ENCODE measurements at places on chromosomes 4 and X.

GRCh38 chrX:71941145-71941544 lies 30.5 kb downstream of the NHSL2 start:
- no peak for DNase-seq

GRCh38 chrX:29617725-29618124 lies 597.6 kb upstream of the MAGEB2 start:
- DNase-seq: no peak

DNA sequence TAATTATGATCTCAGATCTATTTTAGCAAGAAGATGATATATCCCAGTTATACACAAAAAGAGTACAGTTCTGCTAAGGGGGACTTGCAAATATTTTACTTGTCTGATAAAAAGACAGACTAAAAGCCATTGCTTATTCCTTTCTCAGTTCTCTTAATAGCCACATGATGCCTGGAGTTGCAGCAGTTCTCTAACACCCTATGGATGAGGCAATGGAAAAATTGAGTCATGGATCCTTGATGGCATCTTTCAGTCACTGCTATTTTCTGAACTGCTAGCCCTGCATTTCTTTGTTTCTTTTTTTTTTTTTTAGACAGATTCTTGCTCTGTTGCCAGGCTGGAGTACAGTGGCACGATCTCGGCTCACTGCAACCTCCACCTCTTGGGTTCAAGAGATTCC lies 1956.7 kb downstream of the C4orf33 start:
- no peak for DNase-seq

DNA sequence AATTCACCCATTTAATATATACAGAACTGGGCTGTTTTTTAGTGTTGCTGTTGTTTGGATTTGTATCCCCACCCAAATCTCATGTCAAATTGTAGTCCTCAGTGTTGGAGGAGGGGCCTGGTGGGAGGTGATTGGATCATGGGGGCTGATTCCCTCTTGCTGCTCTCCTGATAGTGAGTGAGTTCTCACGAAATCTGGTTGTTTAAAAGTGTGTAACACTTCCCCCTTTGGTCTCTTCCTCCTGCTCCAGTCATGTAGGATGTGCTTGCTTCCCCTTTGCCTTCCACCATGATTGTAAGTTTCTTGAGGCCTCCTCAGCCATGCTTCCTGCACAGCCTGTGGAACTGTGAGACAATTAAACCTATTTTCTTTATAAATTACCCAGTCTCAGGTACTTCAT lies 141.6 kb upstream of the AADAT start:
- DNase-seq: no peak

DNA sequence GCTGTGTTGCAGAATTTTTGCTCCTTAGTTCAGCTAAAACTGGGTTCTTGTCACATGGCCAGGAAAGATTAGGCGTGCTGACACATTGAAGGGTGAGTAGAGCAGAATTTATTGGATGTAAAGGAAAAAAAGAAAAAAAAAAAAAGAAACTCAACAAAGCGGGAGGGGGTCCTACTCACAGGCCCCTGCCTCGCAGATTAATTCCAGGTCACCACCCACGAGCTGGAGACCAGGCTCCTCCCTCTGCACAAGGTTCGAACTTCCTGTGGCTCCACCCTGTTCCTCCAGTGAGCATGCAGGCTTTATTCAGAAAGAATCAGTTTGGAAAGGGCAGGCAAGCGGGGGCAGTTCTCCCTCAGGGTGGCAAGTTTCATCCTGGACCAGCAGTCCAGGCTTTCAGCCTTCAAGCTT lies 17.1 kb downstream of the MGST2 start:
- DNase-seq: no peak

GRCh38 chrX:96655947-96656623 lies 28.6 kb upstream of the DIAPH2 start:
- no peak for DNase-seq

DNA sequence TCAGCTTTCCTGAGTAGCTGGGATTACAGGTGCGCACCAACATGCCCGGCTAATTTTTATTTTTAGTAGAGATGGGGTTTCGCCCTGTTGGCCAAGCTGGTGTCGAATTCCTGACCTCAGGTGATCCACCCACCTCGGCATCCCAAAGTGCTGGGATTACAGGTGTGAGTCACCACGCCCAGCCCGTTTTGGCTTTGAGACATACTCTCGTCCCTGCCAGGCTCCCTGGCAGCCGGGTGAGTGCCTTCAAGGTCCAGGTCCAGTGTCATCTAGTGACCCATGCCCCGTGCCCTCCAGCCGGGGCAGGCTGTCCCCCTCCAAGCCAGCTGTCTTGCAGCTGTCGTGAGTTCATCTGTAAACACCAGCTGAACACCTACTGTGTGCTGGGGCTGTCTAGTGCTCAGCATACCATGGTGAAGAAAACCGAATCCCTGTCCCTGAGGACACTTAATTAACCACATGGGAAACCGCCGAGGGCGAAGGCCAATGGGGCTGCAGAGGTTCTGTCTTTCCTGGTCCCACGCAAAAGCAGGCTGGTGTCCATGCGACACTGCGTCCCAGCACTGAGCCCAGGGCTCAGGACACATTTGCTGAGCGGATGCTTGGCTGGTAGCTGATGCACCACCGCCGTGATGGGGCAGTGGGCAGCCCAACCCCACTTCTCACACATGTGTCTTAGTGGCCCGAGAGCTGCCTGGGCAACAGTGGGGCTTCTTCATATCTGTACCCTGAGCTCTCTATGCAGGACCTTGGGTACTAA lies 21.9 kb downstream of the NSG1 start:
- no peak for DNase-seq

- no peak for DNase-seq
These were observed 59.4 kb upstream of the NAP1L5 start for GRCh38 chr4:88757067-88757466.

DNA sequence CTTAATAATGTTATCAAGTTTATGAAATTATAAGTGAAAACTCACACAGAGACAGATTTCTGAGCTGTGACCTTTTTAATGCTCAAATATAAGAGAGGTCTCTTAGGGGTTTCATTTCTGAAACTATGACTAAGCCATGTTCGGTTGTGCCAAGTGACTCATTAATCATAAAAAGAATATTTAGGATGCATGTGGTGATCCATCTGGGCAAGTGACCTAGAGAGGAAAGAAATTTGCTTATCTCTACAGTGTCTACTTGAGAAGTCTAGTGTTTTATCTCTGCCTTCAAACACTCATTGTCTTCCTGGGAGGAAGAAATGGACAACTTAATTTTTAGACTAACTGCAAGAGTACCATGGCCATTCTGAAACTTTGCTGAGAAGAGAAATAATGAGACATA lies 545.3 kb upstream of the GRID2 start:
- peak; percentile 42 for DNase-seq

GRCh38 chrX:110588853-110589252 lies 206.8 kb downstream of the CHRDL1 start:
- no peak for DNase-seq

DNA sequence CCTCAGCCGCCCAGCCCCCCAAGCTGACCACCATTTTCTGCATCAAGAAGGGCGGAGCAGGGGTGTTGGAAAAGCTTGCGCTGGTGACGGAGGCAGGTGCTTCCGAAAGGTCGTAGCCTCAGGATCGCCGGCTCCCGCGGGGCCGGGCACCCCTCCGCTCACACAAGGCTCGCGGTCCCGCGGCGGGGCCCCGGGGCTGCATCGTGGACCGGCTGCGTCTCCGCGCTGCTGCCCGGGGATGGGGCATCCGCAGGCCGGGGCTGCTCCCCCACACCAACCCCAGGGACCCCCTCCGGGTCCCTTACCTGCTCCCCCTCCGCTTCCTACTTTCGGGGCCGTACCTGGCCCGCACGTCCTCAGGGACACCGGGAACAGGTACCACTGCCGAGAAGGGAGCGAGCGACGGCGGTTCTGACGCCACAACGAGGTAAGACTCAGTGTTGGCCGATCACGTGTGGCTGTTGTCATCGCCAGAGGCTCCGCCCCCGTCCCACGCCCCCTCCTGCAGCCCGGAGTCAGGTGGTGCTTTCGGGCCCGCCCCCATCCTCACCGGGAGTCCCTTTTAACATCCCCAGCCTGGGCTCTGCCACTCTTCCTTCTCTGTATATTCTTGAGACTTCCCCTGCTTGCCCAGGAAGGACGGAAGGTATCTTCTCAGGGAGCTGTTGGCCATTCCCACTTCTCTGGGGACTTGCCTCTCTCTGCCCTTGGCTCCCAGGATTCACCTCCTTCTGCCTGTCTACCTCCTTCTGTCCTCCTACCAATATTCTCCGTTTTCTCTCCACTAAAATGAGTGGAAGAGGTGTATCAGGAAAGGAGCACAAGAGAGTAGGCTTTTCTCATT lies at the start of gene BEX2:
Gene BEX2, minus strand, starts transcription at position 436 of the 844 bp plus-strand sequence. CDS start 1,014 bp downstream, outside the sequence.
- no peak for DNase-seq

GRCh38 chr4:88570001-88570400 lies 22.3 kb upstream of the HERC3 start:
- DNase-seq: no peak

GRCh38 chrX:2723286-2723879 lies 28.5 kb upstream of the XG start:
- no peak for DNase-seq

DNA sequence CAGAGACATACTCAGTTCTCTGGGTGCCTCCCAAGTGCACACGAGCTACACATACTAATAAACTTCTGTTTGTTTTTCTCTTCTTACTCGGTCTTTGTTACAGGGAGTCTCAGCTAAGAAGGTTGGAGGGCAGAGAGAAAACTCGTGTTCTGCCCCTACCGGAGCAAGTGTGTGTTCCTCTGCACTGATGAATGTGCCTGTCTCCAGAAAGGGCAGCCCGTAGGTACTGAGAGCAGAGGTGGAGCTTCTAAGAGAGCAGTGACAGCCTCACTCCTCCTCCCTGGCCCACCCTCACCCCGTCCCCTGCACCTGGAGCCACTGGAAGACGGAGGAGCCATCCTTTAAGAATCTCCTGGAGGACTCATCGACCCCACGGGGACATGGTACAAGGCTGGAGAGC lies 67.6 kb downstream of the MTNR1A start:
- no peak for DNase-seq

- peak; percentile 81 for DNase-seq
These were observed 195.3 kb upstream of the LNX1 start for GRCh38 chr4:53786632-53787031.

DNA sequence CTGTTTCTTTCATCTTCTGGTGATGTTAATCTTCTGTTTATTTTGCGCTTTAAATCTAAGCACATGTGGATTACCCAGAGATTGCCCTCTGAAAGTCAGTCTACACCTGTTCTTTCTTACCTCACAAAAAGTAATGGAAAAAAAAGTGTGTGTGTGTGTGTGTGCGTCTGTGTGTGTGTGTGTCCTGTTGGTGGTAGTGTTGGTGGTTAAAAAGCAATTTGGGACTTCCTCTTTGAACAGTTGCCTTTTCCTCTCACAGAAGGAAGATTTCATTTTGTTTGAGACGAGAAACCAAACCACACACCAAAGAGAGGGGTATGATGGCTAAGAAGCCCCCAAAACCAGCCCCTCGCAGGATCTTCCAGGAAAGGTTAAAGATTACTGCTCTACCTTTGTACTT lies at the start of gene STAP1:
Gene STAP1, plus strand, starts transcription at position 235 of the 400 bp plus-strand sequence. Its CDS starts 83 bp downstream, at position 318.
- DNase-seq: no peak

DNA sequence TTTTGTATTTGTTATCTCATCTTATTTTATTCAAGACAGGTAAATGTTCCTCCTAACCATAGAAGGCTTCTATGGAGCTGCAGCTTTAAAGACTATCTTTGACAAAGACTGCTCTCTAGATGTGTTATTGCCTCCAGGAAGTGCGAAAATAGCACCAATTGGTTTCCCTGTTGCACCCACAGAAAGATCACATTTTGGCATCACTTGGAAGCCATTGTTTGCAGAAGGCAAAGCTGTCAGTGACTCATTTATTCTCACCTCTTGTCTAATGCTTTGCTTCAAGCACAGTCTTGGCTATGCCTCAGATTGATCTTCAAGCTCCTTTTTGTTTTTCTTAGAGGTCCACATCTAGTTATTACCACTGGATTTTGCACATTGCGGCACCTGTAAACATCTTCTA lies 150.3 kb downstream of the PCDH7 start:
- DNase-seq: no peak

- DNase-seq: no peak
These were observed 349.3 kb downstream of the FBXO8 start for GRCh38 chr4:173934201-173934600.

DNA sequence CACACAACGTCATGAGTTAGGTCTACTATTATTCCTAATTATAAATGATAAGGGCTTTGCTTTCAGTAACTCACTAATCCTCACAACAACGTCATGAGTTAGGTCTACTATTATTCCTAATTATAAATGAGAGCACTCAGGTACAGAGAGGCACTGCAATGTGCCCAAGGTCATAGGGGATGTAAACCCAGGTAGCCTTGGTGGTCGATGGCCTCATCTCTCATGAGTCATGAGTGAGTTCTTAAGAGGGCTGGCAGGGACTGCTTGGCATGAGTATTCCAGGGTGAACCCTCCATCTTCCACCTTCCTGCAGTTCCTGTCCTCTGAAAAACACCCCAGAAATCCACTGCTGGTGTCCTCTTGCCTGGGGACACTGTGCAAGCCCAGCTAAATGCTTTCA lies 317.1 kb downstream of the STK32B start:
- DNase-seq: no peak

DNA sequence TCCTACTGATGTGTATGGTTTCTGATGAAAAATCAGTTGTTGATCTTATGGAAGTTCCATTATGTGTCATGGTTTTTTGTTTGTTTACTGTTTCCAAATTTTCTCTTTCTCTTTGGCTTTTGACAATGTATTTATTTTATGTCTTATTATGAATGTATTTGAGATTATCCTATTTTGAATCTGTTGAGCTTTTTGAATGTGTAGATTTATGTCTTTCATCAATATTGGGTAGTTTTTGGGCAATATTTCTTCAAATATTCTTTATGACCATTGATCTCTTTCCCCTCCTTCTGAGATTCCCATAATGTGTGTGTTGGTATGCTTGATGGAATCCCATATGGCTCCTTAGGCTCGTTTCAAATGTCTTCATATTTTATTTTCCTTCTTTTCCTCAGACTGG lies 80.5 kb upstream of the FAM47C start:
- DNase-seq: no peak

- DNase-seq: no peak
These were observed 29.7 kb downstream of the BMX start for GRCh38 chrX:15530318-15530717.

DNA sequence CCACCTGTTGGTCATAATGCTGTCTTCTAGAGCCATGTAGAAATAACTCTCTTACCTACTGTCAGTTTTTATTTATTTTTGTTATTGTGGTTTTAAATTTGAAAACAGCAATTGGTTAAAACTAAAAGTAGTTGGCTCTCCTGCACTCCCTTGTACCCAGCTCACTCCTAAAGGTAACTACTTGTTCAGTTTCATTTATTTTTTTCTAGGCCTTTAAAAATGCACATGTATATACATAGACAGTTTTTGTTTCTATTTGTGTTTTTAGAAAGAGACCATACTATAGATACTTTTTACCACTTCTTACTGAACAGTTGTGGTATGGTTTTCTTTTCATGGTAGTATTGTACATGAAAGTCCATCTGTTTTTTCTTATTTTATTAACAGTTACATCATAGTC lies 16.8 kb downstream of the SMAD1 start:
- DNase-seq: no peak

GRCh38 chr4:38371391-38371851 lies 292.6 kb upstream of the KLF3 start:
- peak; percentile 29 for DNase-seq

- DNase-seq: no peak
These were observed 181.6 kb downstream of the PCDH7 start for GRCh38 chr4:30901461-30902451.

- no peak for DNase-seq
These were observed 914 bp downstream of the MYOZ2 start for GRCh38 chr4:119136546-119136945.

Data from fibroblast of skin of left quadriceps (primary cell).